ENCODE measurements at places on chromosomes 11 and 22.

GRCh38 chr11:57432149-57432561, 5.2 kb upstream of the SLC43A3 start:
- no peak for DNase-seq

GRCh38 chr11:64598797-64599697, 8.0 kb downstream of the SLC22A12 start:
- no peak for DNase-seq

- DNase-seq = no peak
These were observed 788 bp downstream of the CD82 start for GRCh38 chr11:44565953-44566949.

DNA sequence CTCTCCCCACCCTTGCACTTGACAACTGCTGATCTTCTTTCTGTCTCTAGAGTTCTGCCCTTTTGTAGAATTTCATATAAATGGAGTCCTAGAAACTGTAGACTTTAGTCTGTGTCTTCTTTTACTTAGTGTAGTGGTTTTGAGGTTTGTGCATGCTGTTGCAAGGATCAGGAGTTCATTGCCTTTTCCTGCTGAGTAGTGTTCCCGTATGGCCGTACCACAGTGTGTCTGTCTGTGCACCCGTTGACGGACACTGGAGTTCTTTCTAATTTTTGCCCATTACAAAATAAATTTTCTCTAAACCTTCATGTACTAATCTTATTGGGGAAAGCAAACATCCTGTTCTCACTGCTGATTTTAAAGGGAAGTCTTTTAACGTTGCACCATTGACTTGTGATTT, 138.1 kb downstream of the TBC1D22A start:
- no peak for DNase-seq

GRCh38 chr11:46759196-46759595, 40.2 kb downstream of the F2 start:
- DNase-seq = no peak
